NCI-H1436 (cell line): ENCODE measurements at places on chromosomes 16 and 17.

- no peak for DNase-seq
Observed at GRCh38 chr17:45342871-45343526, 26.2 kb upstream of the MAP3K14 start.

DNA sequence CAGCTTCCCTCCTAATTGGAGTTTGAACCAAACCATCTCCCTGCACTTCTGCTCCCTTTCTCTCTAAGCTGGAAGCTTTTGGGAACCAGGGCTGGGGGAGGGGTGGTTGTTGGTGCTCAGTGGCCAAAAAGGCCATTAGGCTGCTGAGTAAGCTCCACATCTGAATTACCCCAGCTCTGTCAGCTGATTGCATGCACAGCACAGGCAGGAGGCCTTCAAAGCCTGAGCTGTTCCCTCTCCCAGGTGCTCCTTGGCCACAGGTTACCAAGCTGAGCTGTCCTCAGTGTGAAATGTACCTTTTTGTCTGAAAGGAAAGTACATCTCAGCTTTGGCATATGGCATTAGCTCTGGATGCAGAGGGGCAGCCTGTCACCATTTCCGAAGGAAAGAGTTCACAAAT lies 6.2 kb upstream of the TBKBP1 start:
- DNase-seq = no peak

- DNase-seq = peak; percentile 85
Observed at GRCh38 chr17:82238472-82239201, 9.8 kb downstream of the SLC16A3 start.

GRCh38 chr17:78611607-78612006 lies 34.4 kb upstream of the DNAH17 start:
- no peak for DNase-seq

GRCh38 chr16:86031141-86031678 lies 132.2 kb downstream of the IRF8 start:
- DNase-seq = no peak

- DNase-seq = peak; percentile 31
Observed at GRCh38 chr16:25922438-25922837, 230.7 kb downstream of the HS3ST4 start.

- DNase-seq = no peak
Observed at GRCh38 chr16:74888888-74889287, 96.0 kb downstream of the WDR59 start.

DNA sequence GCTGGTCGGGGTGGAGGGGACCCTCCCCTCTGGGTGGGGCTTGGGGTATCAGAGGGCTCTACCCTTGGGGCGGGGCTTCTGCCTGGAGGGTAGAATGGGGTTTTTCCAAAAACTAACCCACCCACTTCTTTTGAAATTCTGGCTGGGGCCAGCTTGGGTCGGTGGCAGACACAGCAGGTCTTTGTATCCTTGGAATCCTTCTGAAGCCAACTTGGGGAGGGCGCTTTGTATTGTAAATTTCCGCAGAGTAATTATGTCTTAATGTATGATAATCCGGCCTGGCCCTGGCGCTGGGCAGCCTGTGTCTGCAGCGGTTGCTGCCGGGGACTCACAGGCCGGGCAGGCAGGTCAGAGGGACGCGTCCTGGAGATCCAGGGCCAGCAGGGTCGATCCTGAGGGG lies 33.9 kb upstream of the GSE1 start:
- no peak for DNase-seq

DNA sequence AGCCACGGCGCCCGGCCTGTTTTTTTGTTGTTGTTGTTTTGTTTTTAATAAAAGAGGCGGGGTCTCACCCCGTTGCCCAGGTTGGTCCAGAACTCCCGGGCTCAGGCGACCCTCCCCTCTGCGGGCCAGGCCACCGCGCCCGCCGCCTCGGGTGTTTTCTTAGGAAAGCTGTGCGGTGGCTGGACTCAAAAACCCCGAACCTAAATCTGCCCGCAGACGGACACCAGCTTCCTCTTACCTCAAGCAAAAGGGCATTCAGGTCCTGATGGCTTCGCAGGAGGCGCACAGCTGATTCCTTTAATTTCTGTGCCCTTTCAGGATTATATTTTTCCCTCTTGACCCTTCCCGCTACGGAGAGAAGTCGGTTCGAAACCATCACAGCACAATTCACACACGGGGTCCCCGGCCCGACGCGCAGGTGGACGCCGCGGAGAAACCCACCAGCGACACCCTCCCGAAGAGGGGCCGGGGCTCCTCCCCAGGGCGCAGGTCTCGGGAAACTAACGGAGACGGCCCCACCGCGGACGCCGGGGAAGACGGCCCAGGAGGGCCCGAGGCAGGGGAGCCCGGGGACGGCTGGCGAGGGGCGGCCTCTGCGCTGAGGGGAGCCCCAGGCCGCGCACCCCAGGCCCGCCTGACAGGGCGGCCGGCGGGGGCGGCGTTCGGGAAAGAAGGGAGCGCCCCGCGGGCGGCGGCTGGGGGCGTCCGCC lies 653 bp downstream of the FANCA start:
- DNase-seq = no peak

- no peak for DNase-seq
Observed at GRCh38 chr16:30649725-30650368, 913 bp upstream of the PRR14 start.

- DNase-seq = no peak
Observed at GRCh38 chr16:82655072-82655714, 28.4 kb downstream of the CDH13 start.

GRCh38 chr16:56911771-56912571 lies 20.0 kb upstream of the HERPUD1 start:
- no peak for DNase-seq

DNA sequence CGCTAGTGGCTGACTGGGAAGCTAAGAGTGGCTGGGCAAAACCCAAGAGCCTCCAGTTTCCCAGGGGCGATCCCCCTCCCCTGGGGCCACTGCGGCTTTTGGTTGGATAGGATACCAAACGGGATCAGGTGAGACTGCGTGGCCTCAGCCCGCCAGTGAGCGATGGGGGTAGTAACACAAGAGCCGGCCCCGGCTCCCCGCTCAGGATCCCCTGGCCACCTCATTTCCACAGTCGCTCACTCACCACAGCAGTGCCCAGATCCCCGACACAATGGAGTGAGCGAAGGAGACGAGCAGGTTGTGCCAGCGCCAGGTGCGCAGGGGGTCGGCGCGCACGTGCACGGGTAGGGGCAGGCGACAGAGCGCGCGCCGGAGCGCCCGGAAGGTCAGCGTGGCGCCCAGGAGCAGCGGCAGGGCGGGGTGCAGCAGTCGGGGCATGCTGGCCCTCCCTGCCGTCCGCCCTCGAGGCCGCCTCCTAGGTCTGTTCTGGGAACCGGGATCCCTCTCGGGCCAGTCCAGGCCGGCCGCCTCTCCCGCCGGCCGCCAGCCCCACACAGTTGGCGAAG lies 290 bp downstream of the TLCD1 start:
- DNase-seq = peak; percentile 77

DNA sequence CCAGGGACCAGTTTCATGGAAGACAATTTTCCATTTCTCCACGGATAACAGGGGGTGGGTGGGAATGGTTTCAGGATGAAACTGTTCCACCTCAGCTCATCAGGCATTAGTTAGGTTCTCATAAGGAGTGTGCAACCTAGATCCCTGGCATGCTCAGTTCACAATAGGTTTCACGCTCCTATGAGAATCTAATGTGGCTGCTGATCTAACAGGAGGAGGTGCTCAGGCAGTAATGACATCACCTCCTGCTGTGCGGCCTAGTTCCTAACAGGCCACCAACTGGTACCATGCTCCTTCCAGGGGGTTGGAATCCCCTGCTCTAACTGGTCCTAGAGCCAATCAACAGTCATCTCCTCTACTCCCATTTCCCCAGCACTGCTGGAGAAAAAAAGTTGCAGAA lies 19.9 kb downstream of the TEX14 start:
- DNase-seq = no peak

GRCh38 chr17:53516636-53517035 lies 306.1 kb upstream of the KIF2B start:
- no peak for DNase-seq

DNA sequence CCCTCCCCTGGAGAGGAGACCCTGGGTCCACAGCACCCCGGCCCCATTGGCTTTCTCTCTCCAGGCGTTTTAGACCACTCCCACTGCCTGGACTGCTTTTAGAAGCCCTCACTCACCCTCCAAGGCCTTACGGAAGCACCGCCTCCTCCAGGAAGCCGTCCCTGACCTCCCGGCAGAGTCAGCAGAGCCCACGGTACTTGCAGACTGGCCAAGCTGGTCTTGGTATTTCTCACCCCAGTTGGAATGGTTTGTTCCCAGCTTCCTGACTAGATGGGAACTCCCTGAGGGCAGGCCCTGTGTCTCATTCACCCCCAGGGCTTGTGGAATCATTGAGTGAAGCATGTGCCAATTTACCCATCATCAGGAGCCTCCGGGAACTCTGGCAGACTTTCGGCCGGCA lies 9.2 kb downstream of the SCGB1C2 start:
- no peak for DNase-seq

GRCh38 chr17:80277751-80278671 lies 17.4 kb downstream of the RNF213 start:
- DNase-seq = no peak

GRCh38 chr16:29694384-29695195 lies 15.6 kb downstream of the QPRT start:
- DNase-seq = no peak

DNA sequence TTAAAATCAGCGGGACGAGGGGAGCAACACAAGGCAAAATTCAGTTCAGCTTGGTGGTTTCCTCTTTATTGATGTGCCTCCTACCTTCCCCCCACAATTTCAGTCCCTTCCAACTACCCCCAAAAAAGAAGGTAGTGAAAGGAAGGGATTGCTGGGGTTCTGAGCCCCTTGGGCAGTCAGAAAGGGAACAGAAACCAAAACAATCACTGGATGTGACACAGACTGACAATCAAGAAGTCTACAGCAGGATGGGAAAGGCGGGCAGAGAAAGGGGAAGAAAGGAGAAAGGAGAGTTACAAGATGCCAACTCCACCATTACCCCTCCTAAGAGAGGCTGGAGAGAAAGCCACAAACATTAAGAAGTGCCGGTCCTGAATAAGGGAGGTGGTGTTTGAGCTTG lies 1.1 kb upstream of the PHF23 start:
- DNase-seq = no peak

- DNase-seq = no peak
Observed at GRCh38 chr17:74356646-74357465, 4.8 kb downstream of the BTBD17 start.

DNA sequence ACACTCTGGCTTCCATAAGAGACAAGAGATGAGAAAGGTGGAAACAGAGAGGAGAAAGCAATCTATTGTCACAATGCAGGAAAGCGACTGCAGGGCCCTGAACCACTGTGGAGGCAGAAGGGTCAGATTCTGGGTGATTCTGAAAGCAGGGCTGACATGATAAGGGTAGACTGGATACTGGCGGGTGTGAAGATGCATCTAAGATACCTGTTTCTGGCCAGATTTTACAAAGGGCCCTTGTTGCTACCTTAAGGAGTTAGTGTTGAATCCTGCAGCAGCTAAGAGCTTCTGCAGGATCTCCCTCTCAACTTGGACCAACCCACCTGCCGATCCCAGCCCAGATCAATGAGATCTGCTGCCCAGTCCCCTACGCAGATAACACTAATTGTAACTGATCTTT lies 6.1 kb upstream of the MEFV start:
- DNase-seq = no peak
